ENCODE measurements at places on chromosomes 11 and 22.
A peak's percentile ranks its signal among the peaks of the same experiment; 100 is the strongest.

- no peak for DNase-seq
Measured at GRCh38 chr11:109062445-109062844, 359.5 kb upstream of the C11orf87 start.

- DNase-seq, result no peak
Measured at GRCh38 chr22:34414467-34415440, 494.5 kb upstream of the LARGE1 start.

- no peak for DNase-seq
Measured at GRCh38 chr11:1438967-1439330, 47.6 kb downstream of the MOB2 start.

GRCh38 chr11:133480722-133481121, 51.6 kb downstream of the OPCML start:
- DNase-seq, result no peak

- peak; percentile 66 for DNase-seq
Measured at GRCh38 chr22:37162221-37163095, 12.7 kb upstream of the IL2RB start.

GRCh38 chr22:38016182-38017151, 32.1 kb upstream of the SOX10 start:
- DNase-seq, result no peak

- no peak for DNase-seq
Measured at GRCh38 chr11:126415128-126415527, 59.6 kb downstream of the ST3GAL4 start.

- no peak for DNase-seq
Measured at GRCh38 chr11:15114501-15115475, at the start of gene INSC. Gene INSC (plus strand): TSS chr11:15114923. CDS start chr11:15149175, 34,252 bp downstream.

- no peak for DNase-seq
Measured at GRCh38 chr11:115428306-115428705, 75.9 kb downstream of the CADM1 start.

GRCh38 chr11:119323532-119324033, 6.7 kb upstream of the MCAM start:
- peak; percentile 78 for DNase-seq
